ENCODE measurements at places on chromosomes 4 and X.

DNA sequence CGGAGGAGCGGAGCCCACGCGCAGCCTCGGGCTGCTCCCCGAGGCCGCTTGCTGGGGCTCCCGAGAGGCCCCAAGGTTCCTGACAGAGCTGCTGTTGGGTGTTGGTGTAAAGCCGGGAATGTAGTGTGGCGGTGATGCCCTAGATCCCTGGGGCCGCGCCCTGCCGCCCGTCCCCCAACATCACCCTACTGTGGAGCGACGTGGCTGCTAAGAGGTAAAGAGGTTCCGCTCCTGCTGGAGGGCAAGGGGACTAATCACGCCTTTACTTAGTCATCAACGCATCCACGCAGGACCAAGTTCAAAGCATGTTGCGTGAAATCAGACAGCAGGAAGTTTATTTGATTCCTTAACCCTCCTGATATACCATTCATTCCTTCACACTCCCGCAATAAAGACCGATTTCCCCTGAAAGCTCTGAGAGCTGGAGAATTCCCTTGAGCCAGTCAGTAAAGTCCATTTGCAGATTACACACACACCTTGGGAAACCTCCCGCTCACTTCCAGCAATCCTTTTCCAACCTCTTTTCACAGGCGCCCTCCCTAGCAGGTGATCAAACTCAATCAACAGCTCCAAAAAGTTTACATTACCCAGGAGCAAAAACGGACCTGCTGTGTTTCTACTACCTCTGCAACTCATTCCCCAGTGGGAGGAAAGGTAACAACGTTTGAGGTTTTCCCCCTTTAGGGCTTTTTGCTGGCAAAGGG lies 579 bp upstream of the GABRA2 start:
- no peak for DNase-seq

DNA sequence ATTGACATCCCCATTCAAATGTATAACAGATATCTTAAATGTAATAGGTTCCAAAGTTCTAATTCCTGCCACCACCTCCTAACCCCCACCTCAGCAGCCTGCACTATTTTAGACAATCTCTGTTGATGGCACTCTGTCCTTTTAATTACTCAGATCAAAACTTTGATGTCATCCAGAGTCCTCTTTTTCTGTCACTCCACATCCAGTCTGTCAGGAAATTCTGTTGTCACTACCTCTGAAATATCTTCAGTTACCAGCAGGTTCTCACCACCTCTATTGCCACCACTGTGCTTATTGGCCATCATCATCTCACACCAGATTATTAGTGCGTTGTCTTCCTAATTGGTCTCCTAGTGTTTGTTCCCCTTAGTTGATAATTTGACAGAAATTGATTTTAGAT lies 76.2 kb downstream of the PTPN13 start:
- no peak for DNase-seq

GRCh38 chr4:12360391-12360790 lies 931.7 kb upstream of the HS3ST1 start:
- no peak for DNase-seq

DNA sequence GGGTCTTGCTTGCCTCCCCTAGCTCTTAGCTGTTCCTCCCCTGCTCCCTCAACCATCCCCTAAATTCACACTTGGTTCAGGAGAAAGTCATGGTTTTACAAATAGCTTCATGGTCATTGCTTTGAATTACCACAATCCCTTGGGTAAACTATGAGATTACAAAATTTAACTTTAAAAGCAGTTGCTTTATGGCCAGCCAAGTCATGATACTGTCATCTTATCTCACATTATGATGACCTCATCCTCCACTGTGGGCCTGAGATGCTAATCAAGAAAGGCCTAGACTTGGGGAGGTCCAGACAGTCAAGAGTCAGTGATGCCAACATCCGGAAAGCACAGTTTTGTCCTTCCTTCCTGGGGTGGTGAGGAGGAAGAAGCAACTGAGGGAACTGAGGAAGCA lies 10.5 kb upstream of the FGF16 start:
- DNase-seq: peak; percentile 57

DNA sequence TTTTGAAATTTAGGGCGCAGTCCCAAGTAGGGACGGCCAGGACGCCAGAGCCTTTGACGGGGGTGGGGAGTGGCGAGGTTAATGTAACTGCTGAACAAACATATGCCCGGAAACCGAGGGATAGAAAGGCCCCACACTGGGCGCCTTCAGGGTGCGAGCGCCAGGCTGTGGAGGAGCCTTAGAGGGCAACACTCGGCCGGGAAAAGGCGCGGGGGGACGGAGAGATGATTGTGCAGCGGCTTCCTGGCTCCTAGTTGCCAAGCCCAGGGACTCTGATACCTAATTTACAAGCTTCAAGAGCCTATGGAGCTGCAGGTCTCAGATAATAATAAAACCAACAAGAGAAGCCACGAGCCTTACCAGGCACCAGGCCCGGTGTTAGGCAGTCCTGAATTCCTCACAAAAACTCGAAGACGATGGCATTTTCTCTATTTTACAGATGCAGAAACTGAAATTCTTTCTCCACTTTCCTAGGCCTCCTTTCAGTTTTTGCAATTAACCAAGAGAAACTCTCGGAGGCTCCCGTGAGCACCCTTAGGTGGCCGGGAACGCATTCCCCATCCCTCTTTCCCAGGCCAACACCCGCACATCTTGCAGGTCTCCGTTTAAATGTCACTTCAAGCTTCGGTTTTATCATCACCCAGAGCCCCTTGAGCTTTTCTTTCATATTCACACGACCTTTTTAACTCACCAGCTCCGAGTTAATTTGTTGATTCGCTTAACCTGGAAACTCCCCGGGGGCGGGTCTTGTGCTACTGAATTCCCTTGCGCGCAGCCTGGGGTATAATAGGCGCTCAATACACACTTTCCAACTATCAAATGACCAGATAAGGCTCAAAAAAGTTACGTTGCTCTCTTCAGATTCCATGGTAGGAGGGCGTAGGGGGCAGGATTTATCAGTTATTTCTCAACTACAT lies 6.4 kb upstream of the GSX2 start:
- no peak for DNase-seq

DNA sequence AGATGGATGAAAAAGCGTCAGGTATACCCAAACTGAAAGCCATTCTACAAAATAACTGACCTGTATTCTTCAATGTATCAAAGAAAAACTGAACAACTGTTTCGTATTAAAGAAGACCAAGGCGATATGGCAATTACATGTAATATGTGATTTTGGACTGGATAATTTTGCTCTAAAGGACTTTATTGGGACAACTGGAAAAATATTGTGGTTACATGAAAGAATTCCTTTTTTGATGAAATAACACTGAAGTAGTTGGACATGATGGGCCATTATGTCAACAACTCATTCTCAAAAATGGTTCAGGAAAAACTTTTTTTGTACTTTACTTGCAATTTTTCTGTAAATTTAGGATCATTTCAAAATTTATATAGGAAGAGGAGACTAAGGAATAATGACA lies 12.1 kb upstream of the ANTXR2 start:
- DNase-seq: no peak

- no peak for DNase-seq
Observed at GRCh38 chr4:6229095-6229494, 28.7 kb upstream of the JAKMIP1 start.

DNA sequence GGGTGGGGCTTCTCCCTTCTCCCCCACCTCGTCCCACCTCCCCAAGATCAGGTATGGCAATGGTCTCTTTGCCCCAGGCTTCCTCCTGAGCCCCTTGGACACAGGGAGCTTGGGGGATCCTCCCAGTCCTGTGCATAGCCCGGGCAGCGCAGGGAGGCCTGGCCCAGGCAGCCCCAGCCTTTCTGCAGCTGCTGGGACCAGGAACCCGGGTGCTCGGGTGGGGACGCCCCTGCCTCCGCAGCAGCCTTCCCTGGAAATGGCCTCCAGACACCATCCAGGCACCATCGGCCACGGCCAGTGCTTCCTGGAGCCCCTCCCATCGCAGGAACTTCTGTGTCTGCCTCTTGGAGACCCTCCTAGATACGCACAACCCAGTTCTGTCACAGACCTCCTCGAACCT lies 5.9 kb upstream of the MXD4 start:
- no peak for DNase-seq

DNA sequence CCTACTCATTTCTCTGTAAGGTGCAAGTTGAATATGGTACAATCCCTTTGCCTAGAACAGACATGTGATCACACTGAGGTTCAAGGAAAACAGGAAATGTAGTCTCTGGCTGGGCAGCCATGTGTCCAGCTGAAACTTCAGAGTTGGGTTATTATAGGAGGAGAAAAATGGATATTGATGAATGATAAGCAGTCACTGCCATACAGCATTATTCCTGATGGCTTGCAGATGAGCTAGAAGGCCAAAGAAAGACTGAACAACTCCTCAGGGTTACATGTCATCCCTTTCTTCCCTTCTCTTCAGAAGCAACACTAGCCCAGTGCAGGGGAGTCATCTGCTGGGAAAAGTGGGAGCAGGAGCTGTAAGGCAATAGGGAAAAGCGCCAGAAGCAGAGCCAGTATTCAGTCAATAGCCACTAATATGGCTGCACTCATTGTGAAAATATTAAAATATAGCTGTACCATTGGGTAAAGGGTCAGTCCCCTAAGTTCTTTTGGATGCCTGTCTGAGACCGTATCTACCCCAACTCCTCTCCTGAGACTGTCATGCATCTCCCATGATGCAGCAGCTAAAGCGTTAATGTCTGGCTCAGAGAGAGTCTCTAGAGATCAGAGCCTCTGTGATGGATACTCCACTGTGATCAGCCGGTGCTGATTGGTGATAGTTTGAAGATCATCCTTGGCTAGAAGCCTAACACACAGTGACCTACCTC lies 20.5 kb downstream of the PHOX2B start:
- DNase-seq: no peak

GRCh38 chr4:80201252-80202151 lies 4.2 kb downstream of the PRDM8 start:
- no peak for DNase-seq

DNA sequence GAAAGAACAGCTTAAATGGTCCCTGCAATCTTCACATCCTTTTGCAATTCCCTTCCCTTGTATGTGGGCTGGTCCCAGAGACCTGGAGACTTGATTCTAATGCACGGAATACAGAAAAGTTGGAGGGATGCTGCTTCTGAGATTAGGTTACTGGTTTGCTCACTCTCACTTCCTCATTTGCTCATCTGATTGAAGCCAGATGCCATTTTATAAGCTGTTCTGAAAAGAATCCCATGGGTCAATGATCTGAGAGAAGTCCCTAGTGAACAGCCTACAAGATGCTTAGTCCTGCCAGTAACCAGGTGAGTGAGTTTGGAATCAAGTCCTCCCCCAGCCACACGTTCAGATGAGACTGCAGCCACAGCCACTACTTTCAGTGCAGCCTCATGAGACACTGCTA lies 35.9 kb downstream of the MAGEA1 start:
- no peak for DNase-seq

DNA sequence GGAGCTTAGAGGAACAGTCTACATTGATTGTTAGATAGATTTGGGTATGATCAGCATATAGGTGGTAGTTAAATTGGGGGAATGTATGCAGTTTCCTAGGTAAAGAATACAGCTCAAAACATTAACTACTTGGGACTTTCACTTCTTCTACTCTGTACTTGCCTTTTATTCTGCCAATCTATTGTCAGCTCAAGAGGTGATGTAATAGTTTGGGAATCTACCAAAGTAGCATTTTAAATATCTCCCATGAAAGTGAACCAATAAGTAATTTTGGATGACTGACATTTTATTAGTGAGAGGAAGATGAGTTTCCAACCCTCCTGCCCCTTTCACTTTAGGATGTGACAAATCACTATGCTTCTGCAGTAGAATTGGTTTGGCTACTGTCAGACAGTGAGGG lies 43.4 kb downstream of the NUDT6 start:
- DNase-seq: no peak

GRCh38 chr4:165631208-165631894 lies 241.7 kb upstream of the TLL1 start:
- no peak for DNase-seq

DNA sequence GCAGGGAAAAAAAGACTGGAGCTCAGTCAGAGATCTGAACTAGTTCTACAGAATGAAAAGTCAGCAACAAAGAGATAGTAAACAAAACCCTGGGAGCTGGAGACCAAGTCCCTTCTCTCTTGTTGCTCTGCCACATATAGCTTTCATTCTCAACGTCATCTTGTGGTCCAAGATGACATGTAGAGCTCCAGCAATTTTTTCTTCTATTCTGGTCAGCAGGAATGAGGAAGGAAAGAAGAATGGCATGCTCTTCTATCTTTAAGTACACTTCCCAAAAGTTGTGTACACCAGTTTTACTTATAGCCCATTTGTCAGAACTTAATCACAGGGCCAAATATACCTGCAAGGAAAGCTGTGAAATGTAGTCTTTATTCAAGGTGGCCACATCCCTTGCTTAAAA lies 45.6 kb downstream of the RAP2C start:
- no peak for DNase-seq

Measured in inflammatory macrophage treated with lipopolysaccharide for 4 hours (primary cell).